ENCODE measurements at places on chromosomes 5 and 9.
A peak's percentile ranks its signal among the peaks of the same experiment; 100 is the strongest.

GRCh38 chr9:133535306-133535877, 888 bp downstream of the ADAMTSL2 start:
- no peak for DNase-seq

DNA sequence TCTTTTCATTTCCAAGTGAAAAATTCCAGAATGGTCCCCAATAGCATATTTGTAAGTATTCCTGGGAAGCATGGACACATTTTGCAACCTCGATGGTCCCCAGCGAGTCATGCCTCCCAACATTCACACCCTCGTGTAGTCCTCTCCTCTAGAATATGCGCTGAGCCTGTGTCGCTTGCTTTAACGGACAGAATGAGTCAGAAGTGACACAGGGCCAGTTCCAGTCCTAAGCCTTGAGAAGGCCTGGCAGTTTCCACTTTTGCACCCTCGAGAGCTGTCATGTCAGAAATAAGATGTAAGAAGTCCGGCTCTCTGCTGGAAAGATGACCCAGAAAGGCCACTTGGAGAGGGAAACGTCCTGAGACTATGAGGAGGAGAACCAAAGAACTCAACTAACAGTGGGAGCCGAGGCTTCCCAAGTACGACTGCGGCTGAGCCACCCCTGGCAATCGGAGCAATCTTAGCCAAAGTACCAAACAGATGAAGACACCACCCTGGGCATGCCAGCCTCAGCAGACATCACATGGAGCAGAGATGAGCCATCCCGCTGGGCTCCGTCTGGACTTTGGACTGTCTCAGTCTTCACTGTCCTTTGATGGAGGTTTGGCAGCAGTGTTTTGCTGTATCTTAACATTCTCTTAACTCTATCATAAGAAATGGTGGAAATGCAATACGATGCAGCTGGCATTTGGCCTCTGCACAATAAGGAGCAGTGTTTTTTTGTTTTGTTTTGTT, 42.6 kb upstream of the GFPT2 start:
- no peak for DNase-seq

DNA sequence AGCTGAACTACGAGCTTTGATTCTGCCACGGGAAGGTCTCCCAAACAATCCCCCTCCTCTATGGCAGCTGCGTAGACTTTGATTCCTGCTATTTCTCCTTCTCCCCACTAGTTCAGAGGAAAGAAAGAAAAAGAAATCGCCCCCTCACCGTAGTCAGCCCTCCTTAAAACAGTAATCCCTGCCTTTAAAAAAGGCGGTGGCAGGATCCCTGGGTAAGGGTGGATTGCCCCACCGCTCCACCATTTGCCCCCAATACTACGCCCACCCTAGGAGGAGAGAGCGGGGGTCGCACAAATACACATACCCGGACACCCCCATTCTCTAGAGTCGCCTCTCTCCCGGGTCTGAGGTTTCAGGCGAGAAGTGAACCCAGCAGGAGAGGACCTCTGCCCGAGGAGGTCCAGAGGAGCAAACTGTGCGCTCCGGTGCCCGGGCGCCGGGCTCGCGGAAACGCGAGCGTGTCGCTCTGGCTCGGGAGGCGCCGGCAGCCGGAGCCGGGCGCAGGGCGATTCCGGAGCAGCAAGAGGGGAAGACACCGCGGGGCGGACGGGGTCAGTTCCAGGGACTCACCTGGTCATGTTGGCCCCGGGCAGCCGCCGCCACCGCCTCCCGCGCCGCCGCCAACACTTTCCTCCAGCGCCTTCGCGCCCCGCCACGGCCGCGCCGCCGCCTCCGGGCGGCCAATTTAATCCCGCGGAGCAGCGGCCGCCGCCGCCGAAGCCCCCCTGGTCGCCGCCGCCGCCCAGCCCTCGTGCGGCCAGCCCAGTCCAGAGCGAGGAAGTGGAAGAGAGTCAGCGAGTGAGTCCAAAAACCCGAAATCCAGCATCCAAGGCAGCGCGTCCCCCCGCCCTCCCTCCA, 1057.7 kb upstream of the DMAC1 start:
- DNase-seq, result peak; percentile 75

DNA sequence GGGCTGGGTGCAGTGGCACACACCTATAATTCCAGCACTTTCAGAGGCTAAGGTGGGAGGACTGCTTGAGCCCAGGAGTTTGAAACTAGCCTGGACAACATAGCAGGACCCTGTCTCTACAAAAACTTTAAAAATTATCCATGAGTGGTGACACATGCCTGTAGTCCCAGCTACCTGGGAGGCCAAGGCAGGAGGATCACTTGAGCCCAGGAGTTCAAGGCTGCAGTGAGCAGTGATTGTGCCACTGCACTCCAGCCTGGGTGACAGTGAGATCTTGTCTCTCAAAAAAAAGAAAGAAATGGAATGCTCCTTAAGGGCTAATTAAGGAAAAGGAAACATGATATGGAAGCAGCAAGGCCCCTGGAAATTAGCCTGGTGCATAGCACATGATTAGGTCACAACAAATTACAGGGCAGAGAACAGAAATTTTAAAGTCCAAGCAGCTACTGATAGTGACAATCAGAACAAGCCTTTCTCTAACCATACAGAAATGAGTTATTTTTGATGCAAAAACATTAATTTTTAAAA, 19.5 kb downstream of the ANKH start:
- no peak for DNase-seq

DNA sequence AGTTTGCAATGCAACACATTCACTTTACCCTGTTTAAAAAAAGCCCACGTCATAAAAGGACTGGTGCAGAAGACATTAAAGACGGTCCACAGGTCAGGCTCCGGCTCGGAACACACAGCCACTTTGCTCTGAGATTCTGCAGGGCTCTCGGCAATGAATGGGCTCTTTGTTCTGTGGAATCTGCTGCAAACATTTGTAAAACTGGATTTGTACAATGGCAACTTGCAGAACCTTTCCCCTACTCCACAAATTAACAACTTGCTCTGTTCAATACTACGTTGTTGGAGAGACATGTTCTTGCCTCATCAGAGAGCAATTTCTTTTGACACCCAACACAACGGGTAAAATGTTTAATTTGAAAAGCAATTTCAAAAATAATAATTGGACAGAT, 13.0 kb upstream of the NR5A1 start:
- no peak for DNase-seq

- DNase-seq, result no peak
Measured at GRCh38 chr9:136093346-136093986, 1.6 kb downstream of the NACC2 start.

- no peak for DNase-seq
Measured at GRCh38 chr9:34610434-34611206, 1.3 kb downstream of the RPP25L start.

GRCh38 chr5:124040799-124041198, 528.8 kb downstream of the CSNK1G3 start:
- no peak for DNase-seq
